ENCODE measurements at places on chromosomes 1 and 21. TPM values are rescaled to one million over a fixed set of nuclear protein-coding genes. Genes with fewer than 3 reads are reported as not detected.
A peak's percentile ranks its signal among the peaks of the same experiment; 100 is the strongest.

OR2L5 gene
- not detected for total RNA-seq

FAM131C gene
- total RNA-seq, result 0.72 TPM

CD2 gene
- 1.7 TPM for total RNA-seq

NR0B2 gene
- total RNA-seq, result not detected

DNAJC28 gene
- total RNA-seq, result 3.3 TPM

HRNR gene
- not detected for total RNA-seq

LGALS8 gene
- 280 TPM for total RNA-seq

P3R3URF gene
- not detected for total RNA-seq

ANKRD65 gene
- 10.3 TPM for total RNA-seq

DNA sequence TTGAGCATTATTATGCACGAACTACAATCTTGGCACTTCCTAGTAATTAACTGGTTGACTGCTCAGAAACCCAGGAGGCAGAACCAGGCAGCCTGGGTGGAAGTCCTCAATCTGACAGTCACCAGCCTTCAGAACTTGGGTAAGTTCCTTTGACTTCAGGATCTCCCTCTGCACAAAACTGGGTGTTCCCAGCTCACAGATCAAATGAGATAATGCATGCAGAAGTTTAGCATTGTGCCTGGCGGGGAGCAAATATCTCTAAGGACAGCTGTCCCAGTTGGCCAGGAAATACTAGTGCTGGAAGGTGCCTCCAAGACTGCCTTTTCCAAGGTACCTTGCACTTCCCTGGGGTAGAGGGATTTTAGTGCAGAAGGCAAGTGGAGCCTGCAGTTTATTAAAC lies 294.8 kb downstream of the PCP4 start:
- DNase-seq, result no peak

GRCh38 chr1:27356619-27357280 lies 10.0 kb downstream of the MAP3K6 start:
- DNase-seq, result no peak

DNA sequence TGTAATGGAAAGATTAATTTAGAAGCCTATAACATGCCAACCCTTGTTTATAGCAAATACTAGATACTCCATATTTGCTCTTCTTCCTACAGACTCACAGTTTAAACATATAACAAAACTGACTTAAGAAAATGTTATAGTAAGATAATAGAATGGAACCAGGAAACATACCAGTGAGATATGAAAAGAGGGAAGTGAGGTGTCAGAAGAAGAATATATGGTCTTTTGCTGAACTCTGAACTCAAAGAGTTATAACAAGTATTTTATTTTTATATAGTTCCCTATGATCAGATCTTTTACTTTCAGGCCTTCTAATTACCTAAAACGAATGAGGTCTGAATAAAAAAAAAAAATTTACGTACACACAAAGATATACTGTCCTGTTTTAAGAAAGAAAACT lies 20.9 kb downstream of the TMED5 start:
- no peak for DNase-seq

GRCh38 chr1:52925571-52926005 lies 1.5 kb upstream of the SCP2 start:
- no peak for DNase-seq

GRCh38 chr1:112141923-112142322 lies 152.5 kb upstream of the KCND3 start:
- no peak for DNase-seq

- no peak for DNase-seq
These were observed 271.3 kb upstream of the B3GALT2 start for GRCh38 chr1:193457676-193458075.

- DNase-seq, result no peak
These were observed 61.8 kb upstream of the SOD1 start for GRCh38 chr21:31597683-31598082.

DNA sequence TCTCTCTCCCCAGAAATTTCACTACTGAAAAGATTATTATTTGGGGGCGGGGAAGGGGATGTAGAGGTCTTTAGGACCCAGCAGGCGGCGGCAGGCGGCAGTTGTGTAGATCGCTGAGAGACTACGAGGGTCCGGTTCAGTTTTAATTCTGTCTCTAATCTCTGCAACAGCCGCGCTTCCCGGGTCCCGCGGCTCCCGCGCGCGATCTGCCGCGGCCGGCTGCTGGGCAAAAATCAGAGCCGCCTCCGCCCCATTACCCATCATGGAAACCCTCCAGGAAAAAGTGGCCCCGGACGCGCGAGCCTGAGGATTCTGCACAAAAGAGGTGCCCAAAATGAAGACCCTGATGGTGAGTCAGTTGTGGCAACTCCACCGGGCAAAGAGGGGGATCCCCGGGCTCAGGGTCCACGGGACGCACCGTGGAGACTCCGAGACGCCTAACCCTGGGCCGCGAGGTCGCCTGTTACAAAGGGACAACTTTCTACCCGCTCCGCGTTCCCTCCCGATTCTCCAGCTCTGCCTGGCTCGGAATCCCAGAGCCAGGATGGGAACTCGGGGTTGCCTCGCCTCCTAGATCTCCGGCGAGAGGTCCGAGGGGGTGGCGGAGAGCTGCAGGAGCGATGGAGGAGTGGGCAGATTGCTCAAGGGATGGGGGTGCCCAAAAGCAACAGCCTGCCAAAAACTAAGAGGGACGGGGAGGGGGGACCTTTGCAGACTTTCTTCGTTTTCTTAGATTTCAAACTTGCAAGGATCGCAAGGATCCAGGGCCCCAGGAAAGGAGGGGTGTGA lies at the start of gene ST6GALNAC5:
TSS of gene ST6GALNAC5 (plus strand) at position 139 of the 789 bp plus-strand sequence.
- no peak for DNase-seq

DNA sequence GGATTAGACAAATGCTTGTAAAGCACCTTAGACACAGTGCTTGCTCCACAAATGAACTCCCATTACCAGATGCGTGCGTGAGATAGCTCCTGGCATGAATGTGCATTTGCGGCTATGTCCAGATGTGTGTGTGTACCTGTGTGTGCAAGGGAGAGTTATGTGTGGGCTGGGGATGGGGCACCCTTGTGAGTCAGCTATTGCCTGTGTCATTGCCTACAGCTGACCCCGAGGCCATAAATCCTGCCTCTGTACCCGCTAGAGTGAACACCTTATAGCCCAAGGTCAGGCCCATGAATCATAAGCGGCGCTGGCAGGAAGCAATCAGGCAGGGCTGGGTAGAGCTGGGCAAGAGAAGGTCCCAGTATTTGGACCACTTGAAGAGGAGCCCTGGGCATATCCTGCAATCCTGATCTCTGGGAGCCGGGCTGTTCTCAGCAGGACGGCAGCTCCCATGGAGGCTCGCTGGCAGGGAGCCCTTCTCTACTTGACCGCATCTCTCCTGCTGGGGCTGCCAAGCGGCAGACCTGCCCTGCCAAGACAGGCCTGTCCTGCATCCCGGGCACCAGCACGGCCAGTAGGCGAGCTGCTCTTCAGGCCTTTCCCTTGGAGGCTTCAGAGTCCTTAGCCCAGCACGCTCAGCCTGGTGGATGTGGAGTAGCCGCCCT lies 86.4 kb downstream of the TMEM53 start:
- DNase-seq, result no peak

- DNase-seq, result no peak
These were observed 2.1 kb upstream of the QSOX1 start for GRCh38 chr1:180152588-180152987.

- DNase-seq, result peak; percentile 92
These were observed 19.7 kb upstream of the LMX1A start for GRCh38 chr1:165376041-165376810.

DNA sequence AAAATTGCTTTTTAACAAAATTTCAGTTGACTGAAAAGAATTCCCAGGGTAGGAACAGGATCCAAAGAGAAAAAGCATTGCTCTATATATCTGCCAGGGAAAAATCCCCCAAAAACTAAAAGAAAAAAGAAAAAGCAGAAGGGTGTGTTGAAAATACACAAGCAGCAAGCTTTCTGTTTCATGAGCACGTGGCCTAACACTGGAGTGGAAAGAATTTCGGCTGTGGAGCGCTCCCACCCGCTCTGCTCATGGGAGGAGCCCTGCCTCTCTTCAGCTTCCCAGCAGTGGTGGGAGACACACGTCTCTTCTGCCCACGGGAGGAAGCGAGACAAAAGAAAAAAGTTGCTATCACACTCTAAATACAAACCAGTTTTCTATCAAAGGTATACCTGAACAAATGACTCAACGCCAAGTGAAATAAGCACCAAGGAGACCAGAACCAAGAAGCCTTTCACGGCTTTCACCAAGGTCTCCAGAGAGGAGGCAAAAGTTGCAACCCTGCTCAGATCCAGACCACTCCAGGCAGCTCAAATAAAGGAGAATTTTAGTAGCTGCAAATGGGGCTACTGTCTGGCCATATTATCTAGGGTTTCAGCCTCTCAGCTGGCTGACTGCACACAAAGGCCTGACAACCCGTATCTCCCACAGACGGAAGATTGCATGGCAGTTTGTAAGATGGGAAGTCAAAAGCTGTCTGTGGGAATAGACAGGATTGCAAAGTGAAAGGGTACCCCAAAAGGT lies 29.5 kb upstream of the ZNF496 start:
- no peak for DNase-seq

- no peak for DNase-seq
These were observed 110.0 kb downstream of the GRIK3 start for GRCh38 chr1:36924282-36924811.

GRCh38 chr21:40765811-40766210 lies 81.1 kb downstream of the DSCAM start:
- no peak for DNase-seq

DNA sequence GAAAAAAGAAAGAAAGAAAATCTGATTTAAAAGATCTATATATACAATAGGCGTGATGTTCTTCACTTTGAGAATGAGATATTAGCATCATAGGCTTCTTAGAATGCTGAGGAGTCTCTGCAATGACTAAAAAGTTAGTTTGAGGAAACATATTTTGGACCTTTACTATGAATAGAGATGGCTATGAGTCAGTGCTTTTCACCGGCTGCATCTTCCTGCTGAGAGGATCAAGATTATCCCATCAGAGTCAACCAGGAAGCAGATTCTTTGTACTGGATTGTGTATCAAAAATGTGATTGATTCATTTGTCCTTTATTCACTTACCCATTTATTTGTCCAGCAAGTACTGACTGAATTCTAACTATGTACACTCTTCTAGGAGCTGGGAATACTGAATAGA lies 144.2 kb downstream of the KCNK2 start:
- no peak for DNase-seq

- DNase-seq, result no peak
These were observed 47.5 kb upstream of the CRNN start for GRCh38 chr1:152461544-152461943.
